A549 treated with GW870086 at 1 μM for 4 hours (cell line): ENCODE measurements at places on chromosomes 2 and 18. TPM values are rescaled to one million over a fixed set of nuclear protein-coding genes. Genes with fewer than 3 reads are reported as not detected.

Gene PCARE
- total RNA-seq = not detected in 5 replicates

Gene ACKR3
- 9.3 to 12.3 TPM (median 11.3 TPM) in 5 replicates for total RNA-seq

Gene CTNNA2
- 0.14 to 1.5 TPM (median 0.20 TPM) in 5 replicates for total RNA-seq

Gene SLC11A1
- 0.10 to 0.26 TPM (median 0.19 TPM) in 5 replicates for total RNA-seq

Gene ZAP70
- total RNA-seq = 0.08 TPM in 1 of 5 replicates, not detected in the others

Gene HAAO
- not detected in 5 replicates for total RNA-seq

Gene HRH4
- total RNA-seq = not detected in 5 replicates

Gene WNT6
- total RNA-seq = 0.14 to 0.36 TPM (median 0.26 TPM) in 5 replicates

Gene BOLA3
- 128 to 155 TPM (median 132 TPM) in 5 replicates for total RNA-seq

Gene RASGRP3
- 0.55 to 1.2 TPM (median 0.72 TPM) in 5 replicates for total RNA-seq

Gene SCN1A
- total RNA-seq = not detected in 5 replicates

Gene NCOA1
- total RNA-seq = 6.7 to 11.6 TPM (median 9.7 TPM) in 5 replicates

Gene CNDP1
- not detected in 5 replicates for total RNA-seq

Gene CMPK2
- total RNA-seq = 0.65 to 1.3 TPM (median 0.77 TPM) in 5 replicates

Gene HOXD13
- total RNA-seq = 0.16 to 0.35 TPM (median 0.19 TPM) in 5 replicates

Gene ZSCAN30
- total RNA-seq = 0.38 to 1.0 TPM (median 0.95 TPM) in 5 replicates

Gene ANKRD30B
- not detected in 5 replicates for total RNA-seq

Gene CDK15
- not detected in 5 replicates for total RNA-seq

Gene CYP27C1
- 2.7 to 5.2 TPM (median 4.0 TPM) in 5 replicates for total RNA-seq

Gene GPR55
- total RNA-seq = not detected in 5 replicates

Gene MGAT4A
- total RNA-seq = 1.3 to 2.8 TPM (median 2.5 TPM) in 5 replicates

Gene IL36B
- total RNA-seq = 0.13 TPM in 1 of 5 replicates, not detected in the others

Gene ACMSD
- not detected in 5 replicates for total RNA-seq

Gene KLF11
- 2.6 to 4.6 TPM (median 3.8 TPM) in 5 replicates for total RNA-seq

Gene NPHP1
- total RNA-seq = 7.0 to 9.3 TPM (median 8.3 TPM) in 5 replicates

Gene FAM110C
- total RNA-seq = 0.13 to 0.71 TPM (median 0.23 TPM) in 5 replicates

Gene GPR39
- total RNA-seq = 7.2 to 9.0 TPM (median 8.1 TPM) in 5 replicates

Gene MYOM1
- total RNA-seq = 0.08 to 0.26 TPM (median 0.15 TPM) in 5 replicates

Gene NR4A2
- total RNA-seq = 1.9 to 2.6 TPM (median 2.3 TPM) in 5 replicates
